ENCODE measurements at places on chromosomes 16 and 17.

DNA sequence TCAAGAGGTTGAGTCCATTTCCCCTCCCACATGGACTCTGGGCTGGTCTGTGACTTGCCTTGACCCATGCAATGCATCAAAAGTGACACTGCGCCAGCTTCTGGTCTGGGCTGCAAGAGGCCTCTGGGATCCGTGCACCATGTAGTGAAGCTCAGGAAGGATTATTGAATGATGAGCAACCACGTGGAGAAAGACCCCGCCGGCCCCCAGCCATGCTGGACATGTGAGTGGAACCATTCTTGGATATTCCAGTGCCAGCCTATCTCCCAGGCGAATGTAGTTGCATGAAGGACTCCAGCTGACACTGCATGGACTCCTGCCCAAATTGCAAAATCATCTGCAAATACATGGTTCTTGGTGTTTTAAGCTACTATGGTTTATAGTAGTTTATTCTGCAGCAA, 7.6 kb upstream of the ALOX15B start:
- DNase-seq: no peak

DNA sequence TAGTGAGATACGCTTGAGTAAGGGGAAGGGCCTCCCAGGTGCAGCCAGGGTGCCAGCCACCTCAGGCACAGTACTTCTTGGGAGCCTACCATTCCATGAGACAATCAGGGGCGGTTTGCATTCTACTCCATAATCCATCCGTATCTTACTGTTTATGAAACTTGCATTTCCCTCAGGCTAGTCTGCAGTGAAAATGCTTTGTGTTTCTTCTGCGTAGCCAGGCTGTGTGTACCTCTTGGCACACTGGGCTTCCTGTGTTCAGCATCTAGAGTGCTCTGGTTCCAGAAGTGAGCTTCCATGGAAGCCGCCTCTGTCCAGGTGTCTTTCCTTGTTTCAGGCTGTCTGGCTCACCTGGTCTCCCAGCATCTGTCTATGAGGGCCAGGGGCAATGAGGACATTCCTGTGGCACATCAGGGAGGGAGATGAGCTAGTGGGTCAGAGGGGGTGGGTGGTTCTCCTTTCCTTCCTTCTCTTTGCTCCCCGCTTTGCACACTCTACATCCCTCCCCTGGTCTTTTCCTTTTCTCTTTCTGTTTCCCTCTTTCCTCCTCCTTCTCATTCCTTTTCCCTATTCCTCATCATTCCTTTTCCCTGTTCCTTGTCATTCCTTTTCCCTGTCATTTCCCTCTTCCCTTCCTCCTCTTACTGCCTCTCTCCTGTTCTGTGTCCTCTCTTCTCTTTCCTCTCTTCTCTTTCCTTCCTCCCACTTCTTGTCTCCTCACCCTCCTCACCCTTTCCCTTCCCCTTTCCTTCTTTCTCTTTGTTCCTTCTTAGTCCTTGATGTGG, 386.5 kb downstream of the CPPED1 start:
- no peak for DNase-seq

DNA sequence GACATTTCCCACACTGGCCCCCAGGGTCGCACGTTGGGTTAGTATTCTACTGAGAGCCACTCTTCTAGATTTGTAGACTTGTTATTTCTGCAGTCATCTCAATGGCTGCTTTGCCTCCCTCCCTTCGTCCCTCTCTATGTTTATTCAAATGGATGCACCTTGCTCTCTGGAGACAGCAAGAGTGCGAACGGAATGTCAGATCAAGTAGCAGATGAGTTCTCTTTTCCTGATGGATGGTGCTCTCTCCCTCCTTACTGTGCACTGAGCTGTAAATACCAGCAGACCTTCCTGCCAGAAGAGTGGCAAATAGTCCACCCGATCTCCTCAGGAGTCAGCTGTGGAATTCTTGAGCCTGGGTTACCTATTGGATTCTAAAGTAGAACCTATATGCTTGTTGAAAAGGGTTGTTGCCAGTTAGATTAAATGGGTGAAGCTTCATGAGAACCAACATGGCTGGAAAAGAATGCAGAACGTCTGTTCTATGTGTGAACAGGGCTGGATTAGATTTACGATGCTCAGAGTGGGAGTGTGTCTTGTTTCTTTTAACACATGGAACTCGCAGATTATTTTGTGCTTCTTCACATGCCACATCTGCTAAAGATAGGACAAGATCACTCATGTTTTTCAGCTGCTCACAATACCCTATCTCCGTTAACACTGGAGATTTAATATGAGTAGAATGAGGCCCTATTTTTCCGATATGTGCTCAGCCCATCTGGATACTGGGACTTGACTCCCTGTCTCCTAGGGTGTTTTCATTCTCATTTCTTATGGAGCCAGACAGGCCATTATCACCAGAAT, 6.1 kb downstream of the GNAO1 start:
- no peak for DNase-seq

DNA sequence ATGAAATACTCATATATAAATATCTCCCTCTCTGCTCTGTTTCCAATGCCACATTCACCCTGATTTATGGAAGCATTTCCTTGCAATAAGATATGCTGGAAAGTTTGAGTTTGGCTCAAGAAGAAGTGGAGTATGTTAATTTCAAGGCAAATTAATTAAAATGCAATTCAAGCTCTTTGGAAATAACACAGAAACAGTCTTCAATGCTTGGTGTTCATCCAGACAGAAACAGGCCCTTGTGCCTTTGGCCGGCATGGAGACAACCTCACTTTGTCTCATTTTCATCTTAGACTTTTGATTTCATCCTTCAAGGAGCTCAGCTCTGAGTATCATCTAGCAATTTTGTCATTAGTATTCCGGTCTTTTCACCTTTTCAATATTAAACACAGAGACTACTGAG, 210.0 kb downstream of the C16orf95 start:
- no peak for DNase-seq

- no peak for DNase-seq
These were observed 63.6 kb downstream of the SHISA6 start for GRCh38 chr17:11304568-11304967.
